ENCODE measurements at places on chromosomes 3 and 15.

GRCh38 chr3:48980295-48980694 is 9.7 kb upstream of the P4HTM start:
- no peak for DNase-seq

DNA sequence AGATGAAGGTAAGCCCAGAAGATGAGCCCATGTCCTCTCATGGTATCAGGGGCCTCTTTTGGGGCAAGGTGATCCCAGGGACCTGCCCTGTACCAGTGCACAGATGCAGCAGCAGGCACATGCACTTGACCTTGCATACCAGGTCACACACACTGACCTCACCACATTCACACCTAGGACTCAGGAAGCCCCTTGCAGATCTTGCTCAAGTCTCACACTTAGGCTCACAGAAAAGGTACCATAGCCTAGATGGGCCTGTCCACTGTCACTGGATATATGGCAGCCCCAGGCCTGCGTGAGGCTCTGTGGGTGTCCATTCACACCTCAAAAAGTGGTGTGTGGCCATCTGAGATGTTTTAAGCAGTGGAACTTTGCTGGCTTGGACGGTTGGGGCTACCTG is 58.7 kb downstream of the CACNA2D2 start:
- DNase-seq, result no peak

DNA sequence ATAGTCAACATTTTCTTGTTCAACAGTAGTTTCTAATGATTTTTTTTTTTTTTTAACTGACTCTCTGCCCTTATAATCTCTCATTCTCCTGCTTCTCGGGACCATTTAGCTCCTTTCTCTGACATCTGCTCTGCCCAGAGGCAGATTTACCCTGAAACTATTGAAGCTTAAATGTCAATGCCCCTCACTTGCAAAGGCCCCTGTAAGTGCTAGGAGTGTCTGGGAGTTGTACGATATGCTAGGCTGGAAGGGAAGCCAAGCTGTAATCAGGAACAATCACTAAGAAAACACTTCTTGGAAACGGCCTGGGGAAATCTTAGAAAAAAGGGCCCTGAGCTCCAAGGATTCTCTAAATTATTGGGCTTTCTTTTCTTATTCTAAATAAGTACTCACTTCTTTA is 5.8 kb upstream of the PLOD2 start:
- no peak for DNase-seq

DNA sequence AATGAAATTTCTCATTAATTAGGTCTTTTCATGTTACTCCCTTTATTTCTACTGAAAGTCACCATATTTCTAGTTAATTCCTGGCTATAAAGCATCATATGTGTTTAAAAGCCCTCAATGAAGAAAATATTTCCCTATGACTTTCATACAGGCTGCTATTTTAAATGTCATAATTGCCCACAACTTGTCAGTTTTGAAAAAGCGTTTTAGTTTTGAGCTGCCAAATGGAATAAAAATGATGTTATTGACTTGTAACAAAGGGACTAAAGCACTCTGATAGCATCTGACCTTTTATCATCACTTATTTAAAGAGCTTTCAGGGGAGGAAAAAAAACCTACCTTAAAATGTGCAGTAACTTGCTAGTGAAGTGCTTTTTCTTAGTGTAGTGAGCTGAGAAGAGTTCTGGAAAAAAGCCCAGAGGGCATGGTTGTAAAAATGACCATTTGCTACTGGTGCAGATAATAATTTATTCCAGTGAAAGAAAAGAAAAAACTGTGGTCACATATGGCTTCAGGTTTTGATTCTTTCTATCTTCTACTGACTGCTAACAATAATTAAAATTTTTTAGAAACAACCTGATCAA is 877.2 kb downstream of the CADM2 start:
- no peak for DNase-seq

- no peak for DNase-seq
Observed at GRCh38 chr3:172137287-172138192, 98.2 kb downstream of the FNDC3B start.

- DNase-seq, result no peak
Observed at GRCh38 chr3:130963444-130963843, 63.2 kb downstream of the ASTE1 start.
